NCI-H1417 treated with DMSO at 0.1 percent for 48 hours (cell line): ENCODE measurements at places on chromosomes 1 and 21.

DNA sequence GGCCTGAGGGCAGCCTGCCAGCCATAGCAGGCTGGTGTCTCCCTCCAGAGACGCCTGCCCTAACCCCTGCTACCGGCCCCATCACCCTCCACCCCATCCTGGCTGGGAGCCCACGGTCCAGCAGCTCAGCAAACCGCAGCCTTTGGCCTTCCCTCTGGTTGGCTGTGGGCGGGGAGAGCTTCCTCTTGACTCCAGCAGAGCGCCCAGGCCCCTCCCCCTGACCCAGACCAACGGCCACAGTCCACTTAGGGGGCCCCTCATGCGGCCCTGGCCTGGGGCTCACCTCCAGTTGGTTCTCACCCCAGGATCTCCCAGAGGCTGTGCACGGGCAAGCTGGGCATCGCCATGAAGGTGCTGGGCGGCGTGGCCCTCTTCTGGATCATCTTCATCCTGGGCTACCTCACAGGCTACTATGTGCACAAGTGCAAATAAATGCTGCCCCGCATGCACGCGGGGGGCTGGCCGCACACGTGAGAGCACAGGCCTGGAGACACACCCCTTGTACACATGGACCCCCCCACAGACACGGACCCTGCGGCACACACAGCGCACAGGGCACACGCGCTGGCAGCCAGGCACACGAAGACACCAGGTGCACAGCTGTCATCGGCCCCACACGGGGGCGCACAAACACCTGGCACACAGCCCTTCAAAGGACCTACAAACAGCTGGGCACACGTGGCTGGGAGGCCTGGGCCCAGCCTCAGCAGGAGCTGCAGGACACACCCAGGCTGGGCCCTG lies 3.1 kb downstream of the SMIM1 start:
- DNase-seq: peak; percentile 4

GRCh38 chr21:36023092-36023480 lies 37.2 kb downstream of the SETD4 start:
- DNase-seq: no peak

GRCh38 chr1:2241820-2242219 lies 13.7 kb downstream of the SKI start:
- no peak for DNase-seq

DNA sequence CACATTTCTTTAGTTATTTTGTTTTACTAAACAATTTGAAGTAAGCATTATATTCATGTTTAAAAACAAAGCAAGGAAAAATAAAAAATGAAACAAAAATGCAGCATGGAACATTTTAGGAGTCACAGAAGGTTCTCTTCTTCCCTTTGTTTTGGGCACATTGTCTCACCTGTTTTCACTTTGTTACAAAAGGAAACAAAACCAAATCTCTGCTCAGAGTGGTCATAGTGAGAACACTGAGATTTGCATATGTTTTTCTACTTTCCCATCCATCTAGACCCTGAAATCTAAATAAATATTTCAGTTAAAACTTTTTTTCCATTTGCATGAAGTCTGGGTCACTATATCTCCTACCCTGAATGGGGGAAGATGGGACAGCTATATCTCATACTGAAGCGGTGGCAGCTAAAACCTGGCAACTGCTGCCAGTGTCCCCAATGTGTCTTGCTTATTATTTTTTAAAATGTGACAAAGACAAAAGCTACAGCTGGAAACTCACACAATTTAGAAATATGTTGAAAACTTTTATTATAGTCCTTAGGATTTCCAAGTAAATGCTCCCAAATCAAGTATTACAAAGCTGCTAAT lies 3.5 kb downstream of the EXOC8 start:
- no peak for DNase-seq

DNA sequence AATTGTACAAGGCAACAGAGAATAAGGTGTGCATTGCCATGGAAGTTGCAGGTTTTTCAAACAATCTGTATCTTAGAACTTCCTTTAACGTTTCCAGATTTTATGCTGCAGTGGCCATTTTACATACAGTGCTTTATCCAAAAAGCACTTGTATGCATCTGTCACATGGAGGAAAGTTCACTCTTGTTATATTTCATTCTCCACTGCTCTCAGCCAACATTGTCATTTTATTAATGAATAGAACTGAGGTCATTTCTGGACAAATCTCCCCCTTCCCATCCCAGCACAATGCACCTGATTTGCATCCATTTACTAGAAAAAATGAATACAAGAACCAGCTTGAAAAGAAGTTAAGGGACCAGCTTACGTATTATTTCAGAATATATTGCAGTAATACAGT lies 342.0 kb downstream of the USP25 start:
- no peak for DNase-seq

DNA sequence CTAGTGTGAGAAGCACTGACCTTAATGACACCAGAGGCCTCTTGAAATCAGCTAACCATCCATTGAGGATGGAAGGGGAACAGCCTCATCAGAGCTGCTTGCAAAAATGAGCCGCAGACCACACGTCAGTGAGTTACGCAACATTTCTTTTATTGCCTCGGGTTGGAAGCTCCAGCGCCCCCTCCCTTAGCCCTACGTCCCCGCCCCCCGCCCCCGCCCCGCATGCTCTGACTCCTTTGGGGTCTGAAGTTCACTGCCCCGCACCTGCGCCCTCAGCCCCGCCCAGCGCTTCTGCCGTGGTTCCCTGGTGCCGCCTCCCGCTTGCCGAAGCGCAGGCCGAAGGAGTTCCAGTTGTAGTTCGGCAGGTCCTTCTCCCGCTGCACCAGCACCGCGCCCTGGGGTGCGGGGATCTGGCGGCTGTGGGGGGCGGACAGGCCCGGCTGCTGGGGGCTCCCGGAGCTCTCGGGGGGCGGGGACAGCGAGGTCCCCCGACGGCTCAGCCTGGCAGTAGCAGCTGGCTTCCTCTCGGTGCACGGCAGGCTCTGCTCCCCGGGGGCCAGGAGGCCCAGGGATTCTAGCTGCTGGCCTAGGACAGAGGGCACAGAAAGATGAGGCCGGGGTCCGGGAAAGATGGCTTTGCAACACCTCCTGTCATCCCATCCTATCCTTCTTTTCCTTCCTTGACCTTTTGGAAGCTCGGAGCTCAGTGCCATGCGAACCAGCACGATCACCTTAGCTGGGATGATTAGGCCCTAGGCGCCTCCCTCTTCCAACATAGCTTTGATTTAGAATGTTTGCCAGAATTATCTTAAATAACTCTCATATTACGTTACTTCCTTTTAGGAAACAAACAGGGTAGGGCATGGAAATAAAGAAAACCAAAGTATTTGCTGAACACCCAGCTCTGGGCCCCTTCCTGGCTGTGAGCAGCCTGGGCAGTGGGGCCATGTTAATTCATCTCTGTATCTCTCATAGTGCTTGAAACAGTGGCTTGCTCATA lies 5.8 kb downstream of the KISS1 start:
- DNase-seq: no peak

GRCh38 chr1:197081117-197081753 lies 14.2 kb upstream of the F13B start:
- DNase-seq: no peak

DNA sequence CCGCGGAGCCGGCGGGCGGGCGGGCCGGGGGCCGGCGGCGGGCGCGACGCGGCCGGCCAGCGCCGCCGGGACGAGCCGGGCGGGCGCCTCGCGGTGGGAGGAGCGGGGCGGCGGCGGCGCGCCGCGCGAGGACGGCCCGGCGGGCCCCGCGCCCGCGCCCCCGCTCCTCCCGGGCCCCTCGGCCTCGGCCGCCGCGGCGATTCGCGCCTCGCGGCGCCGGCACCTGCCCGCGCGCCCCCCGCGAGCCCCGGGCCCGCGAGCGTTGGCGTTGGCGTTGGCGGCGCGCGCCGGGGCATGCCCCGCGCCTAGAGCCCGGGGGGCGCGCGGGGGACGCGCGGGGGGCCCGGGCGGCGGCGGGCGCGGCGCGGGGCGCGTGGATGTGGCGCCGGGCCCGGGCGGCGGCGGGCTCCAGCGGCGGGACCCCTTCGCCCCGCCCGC lies at the start of gene SKI:
Gene SKI (plus strand): TSS at position 163 of the 438 bp plus-strand sequence. CDS start 448 bp downstream, outside the sequence.
- no peak for DNase-seq

DNA sequence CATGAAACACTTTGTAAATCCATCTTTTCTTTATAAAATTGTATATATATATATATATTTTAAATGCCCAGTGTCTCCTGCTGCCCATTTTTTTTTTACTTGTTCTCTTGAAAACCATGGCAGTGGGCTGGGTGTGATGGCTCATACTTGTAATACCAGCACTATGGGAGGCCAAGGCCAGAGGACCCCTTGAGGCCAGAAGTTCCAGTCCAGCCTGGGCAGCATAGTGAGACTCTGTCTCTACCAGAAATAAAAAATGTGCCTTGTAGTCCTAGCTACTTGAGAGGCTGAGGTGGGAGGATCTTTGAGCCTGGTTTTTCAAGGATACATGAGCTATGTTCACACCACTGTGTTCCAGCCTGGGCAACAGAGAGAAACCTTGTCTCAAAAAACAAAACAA lies 62.2 kb downstream of the HS2ST1 start:
- DNase-seq: no peak

- DNase-seq: no peak
These were observed 70.9 kb upstream of the COL6A1 start for GRCh38 chr21:45910548-45911221.

- DNase-seq: no peak
These were observed 104.9 kb downstream of the TENT5C start for GRCh38 chr1:117710710-117711109.

DNA sequence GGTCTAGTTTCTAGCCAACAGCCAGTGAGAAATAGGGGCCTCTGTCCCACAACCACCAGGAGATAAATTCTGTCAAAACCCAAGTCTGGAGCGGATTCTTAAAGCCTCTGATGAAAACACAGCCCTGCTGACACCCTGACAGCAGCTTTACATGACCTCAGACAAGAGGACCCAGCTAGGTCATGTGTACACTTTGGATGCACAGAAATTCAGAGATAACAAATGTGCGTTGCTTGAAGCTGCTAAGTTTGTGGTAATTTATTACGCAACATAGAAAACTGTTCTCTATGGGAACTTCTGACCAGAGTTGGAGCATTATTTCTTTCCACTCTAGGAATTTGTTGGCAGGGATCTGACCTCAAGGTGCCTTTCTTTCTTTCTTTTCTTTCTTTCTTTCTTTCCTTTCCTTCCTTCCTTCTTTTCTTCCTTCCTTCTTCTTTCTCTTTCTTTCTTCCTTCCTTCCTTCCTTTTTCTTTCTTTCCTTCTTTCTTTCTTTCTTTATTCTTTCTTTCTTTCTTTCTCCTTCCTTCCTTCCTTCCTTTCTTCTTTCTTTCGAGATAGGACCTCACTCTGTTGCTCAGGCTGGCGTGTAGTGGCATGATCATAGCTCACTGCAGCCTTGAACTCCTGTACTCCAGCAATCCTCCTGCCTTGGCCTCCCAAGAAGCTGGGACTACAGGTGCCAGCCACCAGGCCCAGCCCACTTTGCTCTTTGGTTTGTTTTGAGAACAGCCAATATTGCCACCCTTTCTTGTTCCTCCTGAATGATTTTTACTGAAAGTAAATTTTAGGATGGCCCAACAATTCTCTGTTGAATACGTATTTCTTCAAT lies 14.9 kb upstream of the HMGCS2 start:
- DNase-seq: no peak

DNA sequence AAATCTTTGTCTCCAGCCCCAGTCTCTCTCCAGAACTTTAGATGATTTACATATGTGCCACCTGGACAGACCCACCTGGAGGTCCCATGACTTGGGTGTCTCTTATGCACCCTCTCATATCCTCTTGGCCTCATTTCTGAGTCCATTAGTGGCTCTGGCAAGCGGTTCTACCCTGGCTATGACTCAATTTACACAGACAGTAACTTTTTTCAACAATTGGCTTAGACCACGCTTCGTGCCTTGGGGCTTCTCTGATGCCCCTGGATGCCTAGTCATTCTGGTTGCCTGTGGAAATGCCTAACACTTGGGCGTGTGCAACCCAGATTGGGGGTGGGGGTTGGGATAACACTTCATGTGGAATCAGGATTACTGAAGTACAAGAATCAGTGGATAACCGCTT lies 57.1 kb upstream of the GADD45A start:
- DNase-seq: no peak

GRCh38 chr1:223035724-223036478 lies 107.1 kb downstream of the TLR5 start:
- DNase-seq: no peak

- DNase-seq: no peak
These were observed 323.0 kb upstream of the PLD5 start for GRCh38 chr1:242847390-242847993.

DNA sequence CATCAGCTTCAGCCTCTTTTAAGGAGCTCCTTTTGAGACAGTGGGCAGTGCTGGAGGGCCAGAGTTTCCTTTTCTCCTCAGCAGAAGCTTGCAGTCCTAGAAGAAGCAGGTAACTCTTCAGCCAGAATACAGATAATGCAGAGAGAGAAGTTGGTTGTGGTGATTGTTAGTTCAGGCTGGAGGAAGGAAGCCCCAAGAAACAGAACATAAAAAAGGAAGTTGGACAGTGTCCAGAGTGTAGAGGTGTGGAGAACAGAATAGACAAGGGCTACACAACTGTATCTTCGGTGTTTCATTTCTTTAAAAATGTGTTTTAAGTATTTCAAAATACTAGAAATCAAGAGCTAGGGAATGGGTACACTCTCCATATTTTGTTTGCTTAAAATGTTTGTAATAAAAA lies 6.4 kb upstream of the TACSTD2 start:
- no peak for DNase-seq

DNA sequence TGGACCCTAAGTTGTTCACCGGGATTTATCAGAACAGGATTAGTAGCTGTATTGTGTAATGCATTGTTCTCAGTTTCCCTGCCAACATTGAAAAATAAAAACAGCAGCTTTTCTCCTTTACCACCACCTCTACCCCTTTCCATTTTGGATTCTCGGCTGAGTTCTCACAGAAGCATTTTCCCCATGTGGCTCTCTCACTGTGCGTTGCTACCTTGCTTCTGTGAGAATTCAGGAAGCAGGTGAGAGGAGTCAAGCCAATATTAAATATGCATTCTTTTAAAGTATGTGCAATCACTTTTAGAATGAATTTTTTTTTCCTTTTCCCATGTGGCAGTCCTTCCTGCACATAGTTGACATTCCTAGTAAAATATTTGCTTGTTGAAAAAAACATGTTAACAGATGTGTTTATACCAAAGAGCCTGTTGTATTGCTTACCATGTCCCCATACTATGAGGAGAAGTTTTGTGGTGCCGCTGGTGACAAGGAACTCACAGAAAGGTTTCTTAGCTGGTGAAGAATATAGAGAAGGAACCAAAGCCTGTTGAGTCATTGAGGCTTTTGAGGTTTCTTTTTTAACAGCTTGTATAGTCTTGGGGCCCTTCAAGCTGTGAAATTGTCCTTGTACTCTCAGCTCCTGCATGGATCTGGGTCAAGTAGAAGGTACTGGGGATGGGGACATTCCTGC lies 3.9 kb upstream of the OLFML3 start:
- no peak for DNase-seq

- DNase-seq: no peak
These were observed 58.9 kb upstream of the NEK2 start for GRCh38 chr1:211734359-211734758.

DNA sequence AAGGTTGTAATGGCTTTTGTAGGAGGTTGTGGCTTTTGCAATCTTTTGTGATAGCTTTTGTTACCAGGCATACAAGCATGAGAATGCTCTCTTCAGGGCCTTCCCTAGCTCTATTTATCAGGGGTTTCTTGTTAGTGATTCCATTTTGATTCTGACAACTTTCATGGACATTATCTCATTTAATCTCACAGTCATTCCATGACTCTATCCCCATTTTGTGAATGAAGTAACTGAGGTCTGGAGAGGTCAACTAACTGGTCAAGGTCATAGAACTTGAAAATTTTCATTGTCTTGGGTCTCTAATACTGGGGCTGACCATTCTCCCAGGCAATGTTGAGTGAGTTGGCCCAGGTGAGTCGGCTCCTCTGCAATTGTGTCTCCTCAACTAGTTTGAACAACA lies 11.2 kb upstream of the LAMTOR5 start:
- no peak for DNase-seq

GRCh38 chr1:26363549-26364448 lies 8.8 kb downstream of the ZNF683 start:
- peak; percentile 41 for DNase-seq
